ENCODE measurements at places on chromosomes 12 and 14.

- DNase-seq: no peak
Observed at GRCh38 chr12:90075685-90076084, 367.0 kb upstream of the ATP2B1 start.

GRCh38 chr14:68977718-68978171 is 1.4 kb downstream of the ACTN1 start:
- peak; percentile 25 for DNase-seq

- no peak for DNase-seq
Observed at GRCh38 chr12:106704081-106704480, 70.4 kb upstream of the RIC8B start.

- DNase-seq: peak; percentile 65
Observed at GRCh38 chr12:121579981-121580868, 598 bp downstream of the KDM2B start.

DNA sequence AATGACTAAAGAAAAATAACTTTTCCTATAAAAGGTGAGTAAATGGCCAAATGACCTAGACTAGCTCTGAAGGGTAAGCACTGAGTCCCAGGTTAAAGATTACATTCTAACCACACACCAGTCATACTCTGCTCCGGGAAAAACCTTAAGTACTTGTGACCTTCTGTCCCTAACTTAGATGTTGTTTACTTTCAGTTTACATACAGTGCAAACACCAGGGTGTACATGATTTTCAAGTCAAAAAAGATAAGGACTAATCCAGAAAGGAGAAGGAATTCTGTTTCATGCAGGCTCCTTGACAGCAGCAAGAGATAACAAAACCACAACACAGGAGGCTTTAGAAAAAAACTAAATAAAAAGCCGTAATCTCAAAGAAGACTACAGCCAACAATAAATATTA is 174.2 kb downstream of the PPM1H start:
- DNase-seq: no peak

DNA sequence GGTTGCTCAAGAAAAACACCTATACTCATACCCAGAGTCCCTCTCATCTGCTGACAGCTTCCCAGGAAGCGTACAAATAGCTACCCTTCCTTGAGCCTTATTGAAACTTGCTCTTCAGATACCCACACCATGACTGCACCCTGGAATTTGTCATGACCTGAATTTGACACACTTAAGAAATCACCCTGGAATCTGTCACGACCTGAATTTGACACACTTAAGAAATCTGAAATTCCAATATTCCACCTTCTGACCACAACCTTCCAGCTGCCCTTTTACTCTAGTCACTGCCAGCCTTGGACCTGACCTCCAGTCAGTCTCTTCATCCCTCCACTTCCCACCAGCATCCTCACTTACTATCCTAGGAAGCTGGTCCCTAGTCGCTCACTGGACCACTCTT is 1.1 kb upstream of the HAL start:
- no peak for DNase-seq

DNA sequence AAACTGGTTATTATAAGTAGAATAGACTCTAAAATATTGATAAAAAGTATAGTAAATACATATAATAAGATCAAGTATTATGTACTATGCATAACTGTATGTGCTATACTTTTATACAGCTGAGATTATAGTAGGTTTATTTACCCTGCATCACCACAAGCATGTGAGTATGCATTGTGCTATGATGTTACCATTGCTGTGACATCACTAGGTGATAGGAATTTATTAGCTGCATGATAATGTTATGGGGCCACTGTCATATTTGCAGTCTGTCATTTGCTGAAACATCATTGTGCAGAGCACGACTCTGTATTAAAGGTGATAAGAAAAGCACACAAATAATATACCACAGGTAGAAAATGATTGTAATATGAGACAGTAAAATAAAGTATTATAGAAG is 385.6 kb downstream of the ZFP36L1 start:
- DNase-seq: no peak

DNA sequence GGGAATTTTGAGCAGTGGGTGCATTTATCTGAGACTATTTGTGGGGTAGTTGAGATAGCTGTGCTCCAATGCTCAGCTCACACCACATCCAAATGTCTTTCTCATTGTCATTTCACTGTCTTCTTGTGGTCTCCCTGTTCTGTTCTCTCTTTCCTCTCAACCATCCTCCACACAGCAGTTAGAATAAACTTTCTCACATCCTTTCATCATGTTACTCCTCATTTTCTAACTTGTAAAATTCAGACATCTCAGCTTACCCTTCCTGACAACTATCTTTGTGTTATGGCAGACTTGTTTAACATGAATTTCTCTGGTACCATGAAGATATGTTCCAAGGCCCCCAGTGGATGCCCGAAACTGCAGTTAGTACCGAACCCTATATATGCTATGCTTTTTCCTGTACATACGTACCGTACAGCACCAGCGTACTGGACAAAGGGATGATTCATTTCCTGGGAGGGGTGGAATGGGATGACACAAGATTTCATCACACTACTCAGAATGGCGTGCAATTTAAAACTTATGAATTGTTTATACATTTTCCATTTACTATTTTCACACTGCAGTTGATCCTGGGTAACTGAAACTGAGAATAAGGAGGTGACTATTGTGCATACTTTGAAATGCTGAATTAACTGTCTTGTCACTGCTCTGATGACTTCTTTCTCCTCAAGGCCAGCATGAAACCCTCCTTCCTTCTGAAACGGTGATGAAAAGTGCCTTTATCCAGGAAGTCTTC is 177.1 kb upstream of the SLC38A2 start:
- no peak for DNase-seq

Measured in activated T-helper 1 cell treated with Interleukin-2 at 50 U/mL for 16 hours (primary cell).